Epithelial cell of esophagus (primary cell): ENCODE measurements at places on chromosomes 12 and 14.

- DNase-seq, result no peak
Measured at GRCh38 chr12:45049912-45050750, 768 bp downstream of the DBX2 start.

DNA sequence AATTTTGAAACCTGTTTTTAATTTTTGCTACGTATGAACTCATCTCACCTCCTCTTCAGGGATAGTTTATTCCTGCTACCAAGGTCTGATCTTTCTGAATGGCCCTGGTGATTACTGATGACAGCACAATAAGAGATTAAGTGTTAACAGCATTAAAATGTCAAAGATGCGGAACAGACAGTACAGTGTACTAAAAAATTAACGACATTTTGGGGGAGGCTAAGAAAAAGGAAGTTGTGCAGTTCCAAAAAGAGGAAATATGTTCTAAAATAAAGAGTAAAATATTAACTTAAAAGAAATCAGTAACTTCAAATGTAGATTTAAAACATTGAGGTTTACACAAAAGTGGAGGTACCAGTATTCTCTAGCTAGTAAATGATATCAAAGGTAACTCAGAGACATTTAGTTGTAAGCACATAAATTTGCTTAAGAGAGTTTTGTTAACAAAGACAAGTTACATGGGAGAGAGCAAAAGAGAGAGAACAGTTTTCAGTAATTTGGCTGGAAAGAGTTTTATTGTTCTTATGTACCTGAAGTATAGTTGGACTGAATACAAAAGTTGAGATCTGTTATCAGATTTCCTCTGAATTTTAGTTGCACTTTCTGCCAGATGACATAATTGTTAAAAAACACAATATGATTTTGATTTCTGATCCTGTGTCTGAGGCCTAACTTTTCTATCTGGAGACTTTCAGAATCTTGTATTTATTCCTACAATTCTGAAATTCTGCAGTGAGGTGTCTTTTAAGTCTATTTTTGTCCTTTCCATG is 4.2 kb upstream of the CLECL1 start:
- DNase-seq, result no peak

DNA sequence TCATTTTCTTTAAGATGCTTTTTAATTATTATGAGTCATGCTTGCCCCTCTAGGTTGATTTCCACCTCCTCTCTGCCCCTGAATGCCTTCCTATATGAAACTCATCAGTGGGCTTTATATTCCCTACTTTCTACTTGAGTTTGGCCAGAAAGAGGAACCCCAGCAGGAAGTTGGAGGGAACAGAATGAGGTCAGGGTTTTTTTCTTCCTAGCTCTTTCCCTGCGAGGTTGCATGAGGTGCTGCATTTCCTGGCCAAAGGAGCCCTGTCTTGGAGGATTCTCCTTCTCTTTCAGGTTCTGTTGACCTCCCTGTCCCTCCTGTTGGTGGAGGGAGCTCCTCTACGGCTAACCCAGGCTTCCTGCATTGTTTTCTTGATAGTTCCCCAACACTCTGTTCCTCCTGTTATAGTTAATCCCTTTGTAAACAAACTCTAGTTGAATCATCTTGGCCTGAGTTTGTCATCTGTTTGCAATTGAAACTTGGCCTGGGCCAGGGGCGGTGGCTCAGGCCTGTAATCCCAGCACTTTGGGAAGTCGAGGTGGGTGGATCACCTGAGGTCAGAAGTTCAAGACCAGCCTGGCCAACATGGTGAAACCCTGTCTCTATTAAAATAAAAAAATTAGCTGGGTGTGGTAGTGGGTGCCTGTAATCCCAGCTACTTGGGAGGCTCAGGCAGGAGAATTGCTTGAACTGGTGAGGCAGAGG is 15.3 kb upstream of the SPIC start:
- DNase-seq, result peak; percentile 77

DNA sequence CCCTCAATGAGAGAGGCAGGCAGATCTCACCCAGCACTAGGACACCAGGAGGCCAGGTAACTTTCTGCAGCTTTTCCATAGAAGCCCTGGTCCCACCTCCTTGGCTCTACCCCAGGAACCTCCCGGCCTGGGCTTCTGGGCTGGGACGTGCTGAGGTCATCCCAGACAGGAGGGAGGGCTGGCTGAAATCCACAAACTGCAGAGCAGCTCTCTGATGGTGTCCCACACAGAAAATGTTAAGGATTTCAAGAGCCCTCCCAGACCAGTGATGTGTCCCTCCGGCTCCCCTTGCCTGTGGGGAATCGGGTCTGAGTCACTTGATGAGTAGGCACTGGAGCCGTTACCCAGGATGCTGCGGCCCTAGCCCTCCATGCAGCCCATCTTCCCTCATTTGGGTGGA is 124.1 kb downstream of the ESRRB start:
- DNase-seq, result no peak

DNA sequence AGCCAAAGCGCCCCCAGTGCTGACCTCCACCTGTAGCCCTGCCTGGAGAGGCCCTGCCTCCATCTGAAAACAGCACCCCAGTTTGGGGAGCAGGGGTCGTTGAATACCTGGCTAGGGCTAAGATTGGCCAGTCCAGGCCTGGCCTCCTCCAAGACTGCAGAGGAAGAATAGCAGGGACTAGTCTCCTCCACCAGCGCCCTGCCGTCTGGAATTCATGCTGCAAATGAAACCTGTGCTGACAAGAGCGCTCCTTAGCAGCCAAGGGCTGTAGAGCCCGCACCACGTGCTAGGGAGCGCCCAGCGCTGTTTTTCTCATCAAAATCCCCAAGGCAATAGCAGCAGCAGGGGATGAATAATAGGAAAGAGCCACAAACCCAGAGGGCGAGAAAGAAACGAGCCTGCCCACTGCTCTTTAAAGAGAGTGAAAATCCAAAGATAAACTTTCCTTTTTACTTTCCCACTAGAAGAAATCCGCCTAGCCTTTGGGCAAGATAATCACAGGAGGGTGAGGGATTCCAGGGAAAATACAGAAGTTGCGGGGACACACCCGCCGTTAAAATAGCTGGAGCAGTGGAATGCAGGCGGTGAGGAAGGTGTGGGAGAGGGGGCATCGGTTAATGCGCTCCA is 3.3 kb downstream of the COL2A1 start:
- DNase-seq, result peak; percentile 97

DNA sequence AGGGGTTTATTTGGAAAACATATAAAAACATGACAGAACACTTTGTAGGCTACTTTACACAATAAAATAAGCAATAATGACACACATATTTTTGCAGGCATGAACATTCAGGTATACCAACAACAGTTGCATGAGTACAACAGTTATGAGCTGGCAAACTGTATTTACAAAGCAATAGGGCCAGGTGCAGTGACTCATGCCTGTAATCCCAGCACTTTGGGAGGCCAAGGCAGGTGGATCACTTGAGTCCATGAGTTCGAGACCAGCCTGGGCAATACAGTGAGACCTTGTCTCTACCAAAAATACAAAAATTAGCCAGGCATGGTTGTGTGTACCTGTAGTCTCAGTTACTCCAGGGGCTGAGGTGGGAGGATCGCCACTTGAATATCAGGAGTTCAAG is 101.1 kb downstream of the BMP4 start:
- peak; percentile 57 for DNase-seq

GRCh38 chr14:93707475-93707874 is 80.8 kb downstream of the PRIMA1 start:
- no peak for DNase-seq

- DNase-seq, result peak; percentile 65
Measured at GRCh38 chr12:38761111-38761510, 144.3 kb downstream of the CPNE8 start.

- DNase-seq, result peak; percentile 71
Measured at GRCh38 chr12:79344855-79345847, 345.6 kb downstream of the PAWR start.

- no peak for DNase-seq
Measured at GRCh38 chr12:4472046-4472445, 26.4 kb upstream of the FGF6 start.

DNA sequence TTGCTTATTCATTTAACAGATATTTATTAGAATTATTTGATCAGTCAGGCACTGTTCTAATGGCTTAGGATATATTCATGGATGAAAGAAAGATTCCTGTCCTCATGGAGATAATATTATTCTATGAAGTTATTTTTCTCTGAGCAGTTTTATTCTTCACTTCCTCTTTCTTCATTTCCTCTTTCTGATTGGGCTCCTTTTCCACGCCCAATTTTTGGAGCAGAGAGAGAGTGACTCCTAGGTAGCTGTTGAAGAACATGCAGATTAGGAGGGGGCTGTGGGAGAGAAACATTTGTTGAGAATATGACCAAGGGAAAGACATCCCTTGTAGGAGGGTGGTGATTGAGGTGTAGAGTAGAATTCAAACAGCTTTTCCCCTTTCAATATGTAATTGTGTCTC is 6.0 kb upstream of the YARS2 start:
- DNase-seq, result no peak

DNA sequence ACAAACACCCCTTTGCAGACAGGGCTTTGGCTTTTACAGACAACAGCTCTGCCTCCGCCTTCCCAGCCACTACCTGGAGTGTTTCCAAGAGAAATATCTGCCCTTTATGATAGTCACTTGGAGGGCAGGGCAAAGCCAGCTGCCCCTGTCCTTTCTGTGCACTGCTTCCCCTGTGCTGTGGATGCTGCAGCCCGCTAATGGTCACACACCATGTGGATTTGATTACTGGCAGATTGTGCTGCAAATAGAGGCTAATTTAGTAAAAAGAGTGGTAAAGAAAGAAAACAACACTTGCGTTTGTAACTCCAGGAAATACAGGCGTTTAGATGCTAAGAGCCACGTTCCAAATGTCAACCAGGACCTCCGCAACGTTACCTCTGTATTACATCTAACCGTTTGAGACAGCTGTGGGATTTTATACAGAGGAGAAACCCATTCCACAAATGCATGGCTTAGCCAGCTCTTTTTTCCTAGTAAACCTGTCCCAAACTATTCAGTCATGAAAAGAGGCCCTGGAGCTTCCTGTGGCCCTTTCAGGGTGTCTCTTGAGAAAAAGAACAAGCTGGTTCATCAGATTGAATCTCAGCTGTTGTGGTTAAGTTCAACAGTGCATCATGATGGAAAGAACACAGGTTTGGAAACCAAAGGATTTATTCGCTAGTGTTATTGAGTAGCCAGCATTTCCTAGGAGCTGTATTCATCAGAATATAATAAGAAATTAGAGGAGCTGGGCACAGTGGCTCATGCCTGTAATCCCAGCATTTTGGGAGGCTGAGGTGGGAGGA is 30.1 kb upstream of the PWP1 start:
- no peak for DNase-seq

DNA sequence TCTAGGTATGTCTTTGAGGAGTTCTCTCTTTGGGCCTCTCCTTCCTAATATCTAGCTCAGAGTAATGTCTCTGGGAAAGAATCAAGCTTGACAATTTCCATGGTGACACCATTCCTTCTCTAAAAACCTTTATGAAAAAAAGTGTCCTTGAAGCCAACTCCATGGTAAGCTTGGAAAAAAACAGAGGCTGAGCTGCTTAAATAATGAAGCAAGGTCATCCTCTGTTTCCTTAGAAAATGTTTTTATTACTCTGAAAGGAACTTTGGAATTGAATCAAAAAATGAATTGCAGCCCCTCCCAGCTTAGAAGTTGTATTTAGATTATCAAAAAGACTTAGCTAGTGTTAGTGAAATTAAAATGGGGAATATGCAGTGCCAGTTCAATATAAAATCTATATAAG is 166.1 kb upstream of the KITLG start:
- no peak for DNase-seq

DNA sequence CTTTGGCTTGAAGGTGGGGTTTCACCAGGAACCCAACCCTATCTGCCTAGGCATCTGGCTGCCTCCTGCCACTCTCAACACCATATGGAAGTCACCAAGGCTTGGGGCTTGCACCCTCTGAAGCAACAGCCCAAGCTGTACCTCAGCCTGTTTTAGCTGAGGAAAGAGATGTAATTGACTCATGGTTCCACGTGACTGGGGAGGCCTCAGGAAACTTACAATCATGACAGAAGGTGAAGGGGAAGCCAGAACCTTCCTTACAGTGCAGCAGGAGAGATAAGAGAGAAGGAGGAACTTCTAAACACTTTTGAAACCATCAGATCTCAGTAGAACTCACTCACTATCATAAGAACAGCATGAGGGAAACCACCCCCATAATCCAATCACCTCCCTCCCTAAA is 26.9 kb downstream of the GLIPR1L1 start:
- DNase-seq, result no peak

GRCh38 chr14:39374851-39375250 is 57.4 kb downstream of the FBXO33 start:
- DNase-seq, result peak; percentile 64

- DNase-seq, result peak; percentile 74
Measured at GRCh38 chr12:105053116-105053572, 31.1 kb downstream of the ALDH1L2 start.

DNA sequence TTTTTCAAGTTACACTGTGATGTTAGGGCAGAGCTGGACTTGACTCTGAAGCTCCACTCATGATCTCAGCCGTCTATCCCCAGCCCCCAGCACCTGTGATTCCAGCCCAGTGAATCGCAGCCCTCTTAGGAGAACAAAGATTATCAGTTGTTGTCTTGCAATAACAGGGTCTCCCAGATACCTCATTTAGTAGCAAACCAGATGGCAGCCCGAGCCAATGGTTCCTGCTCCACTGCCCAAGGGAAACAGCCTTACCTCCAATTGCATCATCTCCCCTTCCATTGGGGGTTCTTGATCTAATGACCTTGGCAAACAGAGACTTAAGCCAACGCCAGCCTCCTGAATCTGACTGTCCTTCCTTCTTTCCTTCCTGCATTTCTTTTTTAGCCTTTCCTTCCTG is 371.2 kb downstream of the BCL11B start:
- no peak for DNase-seq

DNA sequence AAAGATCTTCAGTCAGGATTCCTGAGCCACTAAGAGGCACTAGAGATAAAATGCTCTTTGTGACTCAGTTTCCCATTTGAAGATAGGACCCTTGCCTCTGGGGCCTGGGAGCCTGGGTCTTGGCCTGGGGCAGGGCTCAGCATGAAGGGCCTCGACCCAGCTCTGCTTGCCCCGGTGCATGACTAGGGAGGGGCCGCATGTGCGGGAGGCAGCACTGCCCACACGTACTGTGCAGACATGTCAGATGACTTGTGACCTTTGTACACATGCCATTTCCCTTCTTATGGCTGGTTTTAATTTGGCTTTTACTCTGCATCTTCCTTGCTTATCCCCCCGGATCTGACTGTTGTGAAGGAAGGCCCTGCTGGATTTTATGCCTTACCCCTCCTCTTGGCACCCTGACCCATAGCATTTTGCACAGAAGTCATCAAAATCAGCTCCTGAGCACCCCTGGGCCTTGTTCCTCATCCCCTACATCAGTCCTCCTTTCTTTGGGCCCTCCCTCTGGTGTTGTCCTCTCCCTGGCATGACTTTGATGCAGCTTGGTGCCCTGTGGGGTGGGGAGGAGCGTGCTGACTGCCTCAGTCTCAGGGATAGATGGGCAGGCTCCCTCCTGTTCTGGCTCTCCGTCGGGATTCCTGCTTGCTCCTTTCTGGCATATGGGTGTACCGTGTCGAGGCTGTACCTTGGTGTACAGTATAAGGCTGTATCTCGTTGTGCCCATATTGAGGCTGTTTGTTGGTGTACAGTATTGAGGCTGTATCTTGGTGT is 4.4 kb downstream of the CLSTN3 start:
- no peak for DNase-seq
